ENCODE measurements at places on chromosomes 3 and 15.
A peak's percentile ranks its signal among the peaks of the same experiment; 100 is the strongest.

DNA sequence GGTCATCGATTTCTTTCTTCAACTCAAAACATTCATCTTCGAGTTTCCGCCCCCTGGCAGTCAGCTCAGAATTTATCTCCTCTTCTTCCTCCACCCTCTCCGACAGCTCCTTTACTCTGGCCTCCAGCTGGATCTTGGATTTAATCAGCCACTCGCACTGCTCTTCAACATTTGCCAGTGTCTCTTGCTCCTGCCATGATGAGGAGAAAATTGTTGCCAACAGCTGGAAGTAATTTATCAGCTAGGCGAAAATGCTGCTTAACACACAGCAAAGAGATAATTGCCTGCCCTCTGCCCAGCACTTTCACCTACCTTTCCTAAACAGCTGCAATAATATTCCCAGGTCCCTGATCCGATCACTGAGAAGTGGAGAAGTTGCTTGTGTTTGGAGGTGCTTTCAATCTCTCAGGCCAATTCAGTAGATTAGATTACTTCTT lies 69.3 kb downstream of the MYH15 start:
- DNase-seq = no peak

DNA sequence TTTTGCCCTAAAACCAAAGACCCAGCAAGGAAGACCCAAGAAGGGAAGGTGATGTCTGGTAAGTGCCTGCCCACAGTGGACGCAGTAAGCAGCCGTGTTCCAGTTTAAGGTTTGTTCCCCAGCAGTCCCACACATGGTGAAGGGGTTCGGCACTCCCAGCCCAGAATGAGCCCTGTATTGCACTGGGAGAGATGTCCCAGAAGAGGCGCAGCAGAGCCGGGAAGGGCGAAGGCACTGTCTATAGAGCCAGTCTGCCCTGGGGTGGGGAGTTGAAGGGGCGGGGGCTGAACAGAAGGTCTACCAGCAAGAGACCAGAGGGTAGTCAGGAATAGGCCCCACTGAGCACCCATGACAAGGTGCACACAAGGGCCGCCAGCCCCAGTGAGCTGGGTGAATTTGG lies 6.4 kb downstream of the TMEM158 start:
- no peak for DNase-seq

- DNase-seq = peak; percentile 57
These were observed 85.7 kb downstream of the VGLL4 start for GRCh38 chr3:11558002-11558401.

DNA sequence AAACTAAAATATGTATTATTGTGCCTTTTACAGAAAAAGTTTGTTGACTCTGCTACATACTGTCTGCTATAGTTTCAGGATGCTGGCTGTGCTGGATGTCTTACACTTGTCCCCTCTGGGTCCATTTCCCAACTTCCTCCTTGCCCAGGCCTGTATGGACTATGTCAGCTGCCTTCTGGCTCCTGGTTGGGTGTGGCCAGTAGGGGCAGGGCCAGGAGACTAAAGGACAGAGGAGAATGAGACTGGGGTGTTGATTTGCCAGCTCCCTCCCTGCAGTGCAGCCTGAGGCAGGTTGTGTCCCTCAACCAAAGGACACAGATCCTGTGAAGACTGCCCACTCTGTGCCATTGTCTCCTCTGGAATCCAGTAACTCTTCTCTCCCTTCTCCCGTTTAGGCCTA lies 90.6 kb upstream of the UBE2E2 start:
- no peak for DNase-seq

DNA sequence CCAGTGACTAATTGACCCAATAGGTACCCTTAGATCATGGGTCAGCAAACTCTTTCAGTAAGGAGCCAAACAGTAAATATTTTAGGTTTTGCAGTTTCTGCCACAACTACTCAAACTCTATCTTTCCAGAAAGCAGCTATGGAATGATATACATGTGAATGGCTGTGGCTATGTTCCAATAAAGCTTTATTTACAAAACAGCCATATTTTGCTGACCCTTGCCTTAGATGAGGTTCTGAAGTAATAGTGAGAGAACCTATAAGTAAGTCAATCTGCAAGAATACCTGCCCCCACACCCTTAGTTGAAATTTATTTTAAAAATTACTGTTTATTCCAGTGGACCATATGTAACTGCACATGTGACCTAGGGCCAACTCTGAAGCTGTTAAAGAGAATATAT lies 134.0 kb downstream of the CMSS1 start:
- DNase-seq = no peak

DNA sequence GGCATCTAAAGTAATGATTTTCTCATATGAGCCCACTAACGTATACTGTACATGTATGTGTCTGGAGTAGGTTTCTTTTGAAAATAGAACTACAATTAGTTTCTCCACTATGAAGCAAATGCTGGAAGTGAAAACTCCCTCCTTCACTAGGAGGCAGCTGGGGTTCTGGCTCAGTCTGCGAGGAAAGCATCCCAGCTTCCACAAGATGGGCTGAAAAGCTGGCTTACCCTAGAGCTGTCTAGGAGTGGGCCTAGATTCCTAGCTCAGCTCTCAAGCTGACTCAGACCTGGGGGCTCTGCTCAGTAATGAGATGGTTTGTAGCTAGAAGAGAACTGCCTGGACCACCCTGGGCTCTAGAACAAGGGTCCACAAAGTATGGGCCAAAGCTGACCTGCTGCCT lies 268.3 kb downstream of the THRB start:
- DNase-seq = no peak

- DNase-seq = no peak
These were observed 135.2 kb downstream of the BBX start for GRCh38 chr3:107657971-107658370.

DNA sequence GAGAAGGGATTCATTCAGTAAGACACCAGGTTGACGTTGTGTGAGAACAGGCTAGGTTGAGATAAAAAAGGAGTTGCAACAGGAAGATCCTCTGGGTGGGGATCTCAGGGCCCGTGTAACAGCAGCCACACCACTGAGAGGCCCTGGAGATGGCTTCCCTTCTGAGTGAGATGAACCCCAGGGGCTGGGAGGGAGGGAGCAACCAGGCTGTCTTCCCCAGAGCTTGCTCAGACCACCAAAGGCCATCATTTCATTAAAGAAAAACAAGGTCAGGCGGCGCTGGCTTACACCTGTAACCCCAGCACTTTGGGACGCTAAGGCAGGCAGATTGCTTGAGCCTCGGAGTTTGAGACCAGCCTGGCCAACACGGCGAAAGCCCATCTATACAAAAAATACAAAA lies 187.7 kb downstream of the ATP10A start:
- DNase-seq = no peak

DNA sequence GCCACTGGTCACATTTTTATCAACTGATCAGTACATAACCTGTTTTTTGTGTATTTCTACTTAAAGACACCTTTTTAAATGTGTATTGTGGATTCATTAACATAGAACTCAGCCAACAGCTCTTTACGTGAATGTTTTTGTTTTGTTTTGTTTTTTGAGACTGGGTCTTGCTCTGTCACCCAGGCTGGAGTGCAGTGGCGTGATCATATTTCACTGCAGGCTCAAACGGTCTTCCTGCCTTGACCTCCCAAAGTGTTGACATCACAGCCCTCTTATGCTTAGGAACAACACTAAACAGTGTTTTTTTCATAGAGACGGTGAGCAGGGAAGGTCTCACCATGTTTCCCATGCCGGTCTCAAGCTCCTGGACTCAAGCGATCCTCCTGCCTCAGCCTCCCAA lies 9.9 kb downstream of the PSMA4 start:
- DNase-seq = no peak

DNA sequence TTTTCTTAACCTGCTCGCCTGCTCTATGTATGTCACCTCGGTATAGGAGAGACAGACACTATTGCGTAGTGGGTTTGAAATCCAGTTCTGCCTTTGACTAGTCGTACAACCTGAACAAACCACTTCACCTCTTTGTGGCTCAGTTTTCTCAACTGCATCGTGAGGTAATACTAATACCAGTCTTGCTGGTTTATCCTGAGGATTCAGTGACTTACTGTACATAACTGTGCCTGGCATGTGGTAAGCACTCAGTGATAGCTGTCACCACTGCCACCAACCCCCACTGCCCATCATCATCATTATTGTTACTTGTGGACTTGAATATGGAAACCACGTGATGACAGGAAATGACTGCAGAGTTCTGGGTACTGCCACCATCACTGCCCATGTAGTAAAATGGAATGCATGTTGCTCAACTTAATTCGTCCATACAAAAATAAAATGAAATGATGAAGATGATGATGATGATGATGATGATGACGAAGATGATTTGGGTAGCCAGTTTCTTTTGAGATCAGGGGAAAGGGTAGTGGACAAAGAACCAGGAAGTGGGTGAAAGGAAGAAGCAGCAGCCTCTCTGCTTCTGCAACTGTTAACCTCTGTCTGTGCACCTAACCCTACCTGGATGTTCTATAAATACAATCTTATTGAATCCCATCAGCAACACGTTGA lies 228.1 kb downstream of the FEZF2 start:
- DNase-seq = no peak

- DNase-seq = no peak
These were observed 39.7 kb downstream of the SLC28A1 start for GRCh38 chr15:84924077-84924731.

DNA sequence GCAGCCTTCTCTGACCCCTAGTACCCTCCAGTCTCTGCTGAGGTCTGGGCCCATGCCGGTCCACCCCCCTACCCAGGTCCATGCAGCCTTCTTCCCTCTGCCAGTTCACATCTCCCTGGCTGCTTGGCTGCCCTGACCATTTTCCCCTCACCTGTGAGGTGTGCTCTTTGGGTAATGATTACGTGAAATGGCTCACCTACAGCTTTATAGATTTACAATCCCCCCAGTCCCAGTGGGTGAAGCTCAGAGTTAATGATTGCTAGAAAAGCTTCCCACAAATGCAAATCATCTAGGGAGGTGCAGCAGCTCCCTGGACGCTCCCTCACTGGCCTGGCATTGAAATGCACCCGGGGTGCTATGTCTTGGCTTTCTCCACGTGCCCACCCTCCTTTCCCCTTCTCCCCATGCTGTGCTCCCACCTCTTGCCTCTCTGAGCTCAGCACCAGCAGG lies 18.7 kb downstream of the PAQR5 start:
- no peak for DNase-seq

- DNase-seq = no peak
These were observed 461.9 kb upstream of the ONECUT1 start for GRCh38 chr15:53251996-53252395.

GRCh38 chr3:37554364-37554763 lies 307.3 kb upstream of the CTDSPL start:
- no peak for DNase-seq

- no peak for DNase-seq
These were observed 766.7 kb downstream of the ZBBX start for GRCh38 chr3:166613365-166613764.

GRCh38 chr3:158249183-158249582 lies 139.3 kb downstream of the RSRC1 start:
- no peak for DNase-seq

DNA sequence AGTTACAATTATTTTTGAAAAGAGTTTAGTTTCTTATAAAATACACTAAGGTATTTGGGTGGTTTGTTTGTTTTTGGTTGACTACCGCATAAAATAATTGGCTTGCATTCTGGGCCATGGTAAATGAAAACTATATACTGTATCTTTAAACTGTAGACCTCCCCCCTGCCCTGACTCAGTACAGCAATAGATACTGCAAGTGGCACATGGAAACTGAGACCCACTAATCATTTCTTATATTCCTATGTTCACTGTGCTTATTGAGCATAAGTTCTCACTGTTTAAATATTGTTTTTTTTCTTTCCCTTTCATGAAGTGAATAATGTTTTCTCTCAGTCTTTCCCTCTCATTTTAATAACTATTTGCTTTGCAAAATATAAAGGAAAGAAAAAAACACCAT lies 45.8 kb downstream of the RASA2 start:
- DNase-seq = no peak

- DNase-seq = no peak
These were observed 6.3 kb downstream of the NR2F2 start for GRCh38 chr15:96336596-96337364.

DNA sequence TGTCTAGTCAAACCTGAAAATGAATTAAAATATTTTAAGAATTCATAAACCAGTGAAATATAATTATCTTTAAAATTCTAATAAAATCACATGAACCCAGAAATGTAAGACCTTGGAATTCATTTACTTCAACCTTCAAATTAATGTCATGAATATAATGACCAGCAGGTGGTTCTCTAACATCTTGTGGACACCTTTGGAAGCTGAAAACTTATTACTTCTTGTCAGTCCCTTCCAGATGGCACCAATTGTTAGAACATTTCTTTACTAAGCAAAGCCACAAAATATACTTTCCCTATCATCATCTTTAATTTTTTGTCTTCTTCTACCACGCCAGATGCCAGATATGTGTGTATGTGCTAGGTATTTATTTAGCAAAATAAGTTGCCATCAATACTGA lies 240.0 kb downstream of the MBNL1 start:
- no peak for DNase-seq

DNA sequence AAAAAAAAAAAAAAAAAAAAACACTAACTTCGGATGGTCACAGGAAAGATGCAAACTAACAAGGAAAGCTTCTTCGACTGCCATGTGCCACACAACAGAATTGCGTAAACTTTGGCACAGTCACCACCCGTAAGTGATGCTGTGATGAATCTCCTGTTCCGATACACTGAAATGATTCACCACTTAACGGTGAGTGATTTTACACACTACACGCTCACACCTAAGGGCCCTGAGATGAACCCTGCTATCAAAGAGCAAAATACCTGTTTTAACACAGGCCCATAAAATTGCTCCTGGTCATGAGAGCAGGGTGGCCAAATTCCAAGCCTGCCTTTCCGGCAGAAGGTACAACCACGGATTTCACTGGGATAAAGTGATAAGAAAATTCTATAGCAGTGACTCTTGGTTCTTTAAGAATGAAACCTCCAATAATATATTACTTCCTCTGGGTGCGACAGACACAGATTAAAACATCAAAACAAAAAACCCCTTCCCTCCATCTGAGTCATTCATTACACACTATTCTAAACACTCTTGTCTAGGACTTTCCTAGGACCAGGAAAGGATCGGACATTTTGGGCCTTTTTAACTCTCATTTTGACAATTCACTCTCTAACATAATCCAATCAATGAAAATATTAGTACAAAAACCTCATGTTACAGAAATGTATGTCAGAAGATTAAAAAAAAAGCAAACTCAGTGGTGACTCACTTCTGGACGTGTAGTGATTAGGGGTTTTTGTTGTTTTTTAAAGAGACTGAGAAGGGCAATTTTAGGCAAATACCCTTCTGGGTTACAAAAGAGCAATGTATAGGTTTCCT lies 28.3 kb downstream of the LRIG1 start:
- DNase-seq = no peak

DNA sequence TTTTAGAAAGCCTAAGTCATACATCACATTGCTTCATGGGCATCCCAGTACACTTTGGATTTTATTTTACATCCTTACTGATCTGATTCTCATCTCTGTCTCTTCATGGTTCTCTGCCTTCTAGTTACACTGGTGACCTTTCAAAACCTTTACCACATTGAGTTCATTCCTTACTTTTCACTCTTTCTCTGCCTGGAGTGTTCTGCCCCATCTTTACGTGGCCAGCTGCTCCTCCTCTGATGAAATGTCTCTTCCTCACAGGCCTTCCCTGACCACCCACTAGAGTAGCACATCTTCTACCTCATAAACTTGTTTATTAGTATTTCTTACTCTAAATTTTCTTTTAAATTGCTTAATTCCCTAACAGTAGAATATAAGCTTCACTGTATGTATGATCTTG lies 17.7 kb downstream of the CTNNB1 start:
- DNase-seq = no peak

GRCh38 chr3:87771337-87772192 lies 287.2 kb downstream of the CGGBP1 start:
- DNase-seq = no peak
